ENCODE measurements at places on chromosomes 1 and 21. TPM values are rescaled to one million over a fixed set of nuclear protein-coding genes. Genes with fewer than 3 reads are reported as not detected.

GRCh38 chr1:93140106-93140505, 40.1 kb downstream of the TMED5 start:
- H3K4me1 ChIP-seq, result peaks cover 4% of the 10 kb centered on the region
- H3K36me3 ChIP-seq, result peaks cover 23% of the 10 kb centered on the region
- no peak for DNase-seq
- no peak overlapping the region for H3K4me3 ChIP-seq

Gene PCP4
- 18.1 TPM for total RNA-seq

DNA sequence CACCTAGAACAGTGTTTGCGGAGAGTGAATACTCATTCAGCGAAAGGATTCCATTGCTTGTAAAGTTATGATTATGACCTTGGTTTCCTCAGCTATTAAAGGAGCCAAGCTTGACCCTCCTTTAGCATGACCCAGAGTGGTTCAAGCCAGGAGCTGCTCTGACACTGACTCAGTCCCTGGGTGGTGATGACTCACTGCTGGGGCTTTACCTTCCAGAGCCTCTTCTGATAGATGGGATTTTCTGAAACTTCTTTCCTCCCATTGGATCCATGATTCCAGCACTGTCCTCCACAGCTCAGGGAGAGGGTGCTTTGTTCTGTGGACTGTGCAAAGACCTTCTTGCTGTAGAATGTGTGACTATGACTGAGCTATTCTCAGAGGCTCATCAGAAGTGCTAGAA, 77.4 kb downstream of the S1PR1 start:
- no peaks in the 10 kb centered on the region for H3K36me3 ChIP-seq
- H3K4me1 ChIP-seq, result peaks cover 12% of the 10 kb centered on the region
- H3K4me3 ChIP-seq, result no peak overlapping the region
- H3K27me3 ChIP-seq, result peaks cover 68% of the 10 kb centered on the region

- no peaks in the 10 kb centered on the region for H3K27me3 ChIP-seq
- no peak for DNase-seq
- no peak overlapping the region for H3K4me3 ChIP-seq
- H3K27ac ChIP-seq, result no peak overlapping the region
- no peaks in the 10 kb centered on the region for H3K36me3 ChIP-seq
- H3K4me1 ChIP-seq, result peaks cover 27% of the 10 kb centered on the region
Observed at GRCh38 chr1:235329139-235329902, 951 bp downstream of the GGPS1 start.

Gene BEND5
- 11.3 TPM for total RNA-seq

- no peak overlapping the region for H3K4me3 ChIP-seq
- H3K27ac ChIP-seq, result peak overlapping the region; percentile 64
- peak; percentile 73 for DNase-seq
- H3K36me3 ChIP-seq, result no peaks in the 10 kb centered on the region
- peaks cover 28% of the 10 kb centered on the region for H3K4me1 ChIP-seq
Observed at GRCh38 chr1:231866392-231867331, 240.1 kb downstream of the DISC1 start.

Gene PLA2G2C
- 0.50 TPM for total RNA-seq

DNA sequence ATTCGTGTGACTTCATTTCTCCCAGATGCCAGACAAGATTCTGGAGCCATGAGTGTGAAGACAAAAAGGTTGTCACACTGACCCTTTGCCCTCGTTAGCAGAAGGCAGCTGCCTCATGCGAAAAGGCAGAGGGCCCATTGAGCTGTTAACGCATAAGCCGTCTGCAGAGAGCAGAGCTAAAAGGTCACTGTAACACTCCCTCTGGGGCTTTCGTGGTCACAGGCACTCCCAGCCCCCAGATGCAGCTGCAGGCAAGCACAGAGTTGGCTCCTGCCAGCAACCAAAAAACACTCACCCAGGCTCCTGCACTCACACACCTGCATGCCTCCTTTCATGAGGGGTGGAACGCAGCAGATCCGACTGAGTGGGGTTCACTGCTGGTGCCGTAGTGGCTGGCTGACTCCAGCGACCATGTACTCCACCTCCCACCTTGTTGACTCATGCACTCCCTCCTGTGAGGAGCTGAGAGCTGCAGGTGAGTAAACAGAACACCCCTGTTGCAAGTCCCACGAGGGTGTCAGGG, 287.5 kb downstream of the SMYD3 start:
- no peak for DNase-seq
- no peak overlapping the region for H3K27ac ChIP-seq
- H3K4me1 ChIP-seq, result peaks cover 5% of the 10 kb centered on the region
- H3K27me3 ChIP-seq, result no peaks in the 10 kb centered on the region

DNA sequence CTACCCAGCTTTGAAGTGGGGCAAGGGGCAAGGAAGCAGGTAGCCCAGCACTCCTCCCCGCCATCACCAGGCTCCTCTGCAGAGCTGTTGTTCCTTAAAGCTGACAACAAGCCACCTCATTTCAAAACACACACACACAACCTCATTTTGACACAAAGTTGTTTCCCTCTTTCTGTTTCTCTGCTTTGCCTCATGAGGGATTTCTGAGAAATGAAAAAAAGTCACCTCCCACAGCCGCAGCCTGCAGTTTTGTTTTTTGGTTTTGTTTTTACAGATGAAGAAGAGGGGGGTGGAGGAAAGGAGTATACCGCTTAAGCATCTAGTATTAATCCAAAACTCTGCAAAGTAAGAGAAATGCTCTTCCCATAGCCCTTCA, 12.1 kb downstream of the MCL1 start:
- no peak for DNase-seq
- peaks cover 64% of the 10 kb centered on the region for H3K4me1 ChIP-seq
- peaks cover 4% of the 10 kb centered on the region for H3K36me3 ChIP-seq
- no peaks in the 10 kb centered on the region for H3K27me3 ChIP-seq
- H3K4me3 ChIP-seq, result peak overlapping the region; percentile 52

DNA sequence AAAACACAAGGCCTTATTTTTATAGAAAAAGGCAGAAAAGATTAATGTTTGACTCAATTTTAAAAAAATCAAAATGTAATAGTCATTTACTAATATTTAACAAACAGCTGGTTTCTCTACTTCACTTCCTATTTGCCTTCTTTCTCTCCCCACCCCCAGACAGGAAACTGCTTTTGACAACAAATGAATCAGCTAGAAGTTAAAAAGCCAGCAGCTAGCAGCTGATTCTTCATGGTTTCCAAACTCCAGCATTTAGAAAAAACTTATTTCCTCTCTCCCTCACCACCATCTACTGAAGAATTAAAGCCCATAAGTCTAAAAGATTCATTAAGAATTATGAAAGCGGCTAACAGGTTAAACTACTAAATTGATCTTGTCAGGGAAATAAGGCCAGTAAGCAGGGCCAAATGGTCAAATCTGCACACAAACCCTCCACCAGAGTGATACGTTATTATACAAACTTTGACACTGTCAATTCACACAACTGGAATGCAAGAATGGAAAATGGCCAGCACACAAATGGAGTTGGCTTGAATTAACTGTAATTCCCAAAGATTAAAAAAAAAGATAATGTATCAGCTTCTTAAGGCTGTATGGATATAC, 4.0 kb downstream of the WDR26 start:
- H3K27ac ChIP-seq, result peak overlapping the region; percentile 77
- H3K27me3 ChIP-seq, result no peaks in the 10 kb centered on the region
- peak overlapping the region; percentile 28 for H3K4me3 ChIP-seq
- DNase-seq, result no peak

- H3K36me3 ChIP-seq, result peaks cover 17% of the 10 kb centered on the region
- peaks cover 11% of the 10 kb centered on the region for H3K4me1 ChIP-seq
- H3K27ac ChIP-seq, result no peak overlapping the region
- no peak overlapping the region for H3K4me3 ChIP-seq
Observed at GRCh38 chr1:89870998-89871397, 50.2 kb downstream of the LRRC8D start.

- H3K4me3 ChIP-seq, result no peak overlapping the region
- no peak for DNase-seq
- no peaks in the 10 kb centered on the region for H3K27me3 ChIP-seq
- no peak overlapping the region for H3K27ac ChIP-seq
Observed at GRCh38 chr1:236150311-236150955, 8.1 kb downstream of the GPR137B start.

DNA sequence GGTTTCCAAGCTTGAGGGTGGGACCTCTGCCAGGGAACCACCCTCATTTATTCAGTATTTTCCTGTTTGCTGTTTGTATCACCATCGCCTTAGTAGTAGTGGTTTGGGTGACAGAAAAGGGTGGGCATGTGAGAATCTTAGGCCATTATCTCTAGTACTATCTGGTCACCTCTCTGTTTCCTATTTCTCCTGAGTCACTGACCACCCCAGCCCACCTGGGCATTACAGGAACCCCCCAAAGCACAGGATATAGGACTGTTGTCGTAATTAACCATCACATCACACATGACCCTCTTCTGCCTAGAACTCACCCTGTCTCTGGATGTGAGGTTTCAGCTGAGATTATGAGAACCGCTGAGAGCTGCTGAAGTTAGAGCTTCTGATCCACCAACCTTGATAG, 60.4 kb downstream of the IL23R start:
- no peaks in the 10 kb centered on the region for H3K4me1 ChIP-seq
- no peak overlapping the region for H3K4me3 ChIP-seq
- DNase-seq, result no peak
- H3K27ac ChIP-seq, result no peak overlapping the region
- H3K36me3 ChIP-seq, result no peaks in the 10 kb centered on the region
- H3K27me3 ChIP-seq, result no peaks in the 10 kb centered on the region

- H3K36me3 ChIP-seq, result no peaks in the 10 kb centered on the region
- H3K4me3 ChIP-seq, result no peak overlapping the region
- peaks cover 2% of the 10 kb centered on the region for H3K27me3 ChIP-seq
- H3K27ac ChIP-seq, result no peak overlapping the region
- H3K4me1 ChIP-seq, result peaks cover 3% of the 10 kb centered on the region
Observed at GRCh38 chr1:224059897-224060427, 53.9 kb upstream of the FBXO28 start.

GRCh38 chr21:43352568-43353281, 74.2 kb downstream of the SIK1 start:
- H3K36me3 ChIP-seq, result no peaks in the 10 kb centered on the region
- no peak overlapping the region for H3K27ac ChIP-seq
- no peak for DNase-seq
- H3K27me3 ChIP-seq, result no peaks in the 10 kb centered on the region
- peaks cover 31% of the 10 kb centered on the region for H3K4me1 ChIP-seq

Gene LCA5L
- total RNA-seq, result 0.86 TPM

- H3K4me3 ChIP-seq, result no peak overlapping the region
- no peak for DNase-seq
- H3K36me3 ChIP-seq, result no peaks in the 10 kb centered on the region
- no peak overlapping the region for H3K27ac ChIP-seq
- H3K4me1 ChIP-seq, result no peaks in the 10 kb centered on the region
Observed at GRCh38 chr1:239126884-239127283, 259.5 kb upstream of the CHRM3 start.

GRCh38 chr1:91693557-91693956, 192.4 kb downstream of the TGFBR3 start:
- no peaks in the 10 kb centered on the region for H3K27me3 ChIP-seq
- H3K4me3 ChIP-seq, result no peak overlapping the region
- peaks cover 25% of the 10 kb centered on the region for H3K4me1 ChIP-seq

DNA sequence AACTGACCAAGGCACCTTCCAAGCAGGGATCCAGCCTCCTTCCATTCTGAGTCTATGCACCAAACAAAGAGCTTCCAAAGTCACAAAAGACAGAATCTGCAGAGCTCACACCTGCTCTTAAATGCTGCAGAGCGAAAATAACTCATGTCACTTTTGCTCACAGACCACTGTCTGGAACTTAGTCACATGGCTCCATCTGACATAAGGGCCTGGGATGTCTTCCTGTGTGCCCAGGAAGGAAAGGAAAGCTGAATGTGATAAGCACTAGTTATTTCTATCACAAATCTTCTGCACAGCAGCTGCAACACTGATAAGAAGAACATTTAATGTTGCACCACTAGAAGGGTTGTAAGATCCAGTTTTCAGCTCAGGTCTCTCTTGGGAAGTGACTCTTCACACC, 39.5 kb upstream of the SGIP1 start:
- H3K36me3 ChIP-seq, result no peaks in the 10 kb centered on the region
- peaks cover 6% of the 10 kb centered on the region for H3K27me3 ChIP-seq
- H3K4me3 ChIP-seq, result no peak overlapping the region
- peaks cover 7% of the 10 kb centered on the region for H3K4me1 ChIP-seq
- no peak overlapping the region for H3K27ac ChIP-seq

Gene MXRA8
- total RNA-seq, result 163 TPM

DNA sequence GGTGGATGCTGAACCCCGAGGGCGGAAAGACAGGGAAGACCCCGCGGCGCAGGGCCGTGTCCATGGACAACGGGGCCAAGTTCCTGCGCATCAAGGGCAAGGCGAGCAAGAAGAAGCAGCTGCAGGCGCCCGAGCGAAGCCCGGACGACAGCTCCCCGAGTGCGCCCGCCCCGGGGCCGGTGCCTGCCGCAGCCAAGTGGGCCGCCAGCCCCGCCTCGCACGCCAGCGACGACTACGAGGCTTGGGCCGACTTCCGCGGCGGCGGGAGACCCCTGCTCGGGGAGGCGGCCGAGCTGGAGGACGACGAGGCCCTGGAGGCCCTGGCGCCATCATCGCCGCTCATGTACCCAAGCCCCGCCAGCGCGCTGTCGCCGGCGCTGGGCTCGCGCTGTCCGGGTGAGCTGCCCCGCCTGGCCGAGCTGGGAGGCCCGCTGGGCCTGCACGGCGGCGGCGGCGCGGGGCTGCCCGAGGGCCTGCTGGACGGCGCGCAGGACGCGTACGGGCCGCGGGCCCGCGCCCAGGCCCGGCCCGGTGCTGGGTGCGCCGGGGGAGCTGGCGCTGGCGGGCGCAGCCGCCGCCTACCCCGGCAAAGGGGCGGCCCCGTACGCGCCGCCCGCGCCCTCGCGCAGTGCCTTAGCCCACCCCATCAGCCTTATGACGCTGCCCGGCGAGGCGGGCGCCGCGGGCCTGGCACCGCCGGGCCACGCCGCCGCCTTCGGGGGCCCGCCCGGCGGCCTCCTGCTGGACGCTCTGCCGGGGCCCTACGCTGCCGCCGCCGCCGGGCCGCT, 20.7 kb downstream of the FOXO6 start:
- peaks cover 19% of the 10 kb centered on the region for H3K36me3 ChIP-seq
- peak overlapping the region; percentile 72 for H3K4me3 ChIP-seq
- peak overlapping the region; percentile 91 for H3K27ac ChIP-seq
- peaks cover 81% of the 10 kb centered on the region for H3K4me1 ChIP-seq

- no peak for DNase-seq
- peaks cover 23% of the 10 kb centered on the region for H3K4me1 ChIP-seq
- H3K4me3 ChIP-seq, result no peak overlapping the region
- no peaks in the 10 kb centered on the region for H3K27me3 ChIP-seq
- H3K27ac ChIP-seq, result no peak overlapping the region
Observed at GRCh38 chr1:27133991-27134390, 20.9 kb downstream of the SLC9A1 start.

GRCh38 chr1:82979593-82980236, 1019.2 kb downstream of the TTLL7 start:
- no peak overlapping the region for H3K27ac ChIP-seq
- H3K4me1 ChIP-seq, result peaks cover 46% of the 10 kb centered on the region
- no peaks in the 10 kb centered on the region for H3K36me3 ChIP-seq

- H3K4me3 ChIP-seq, result no peak overlapping the region
- H3K4me1 ChIP-seq, result peaks cover 8% of the 10 kb centered on the region
- H3K27me3 ChIP-seq, result no peaks in the 10 kb centered on the region
- H3K27ac ChIP-seq, result peak overlapping the region; percentile 18
- no peaks in the 10 kb centered on the region for H3K36me3 ChIP-seq
- no peak for DNase-seq
Observed at GRCh38 chr1:114610546-114611245, 29.3 kb upstream of the BCAS2 start.

Gene PRR9
- total RNA-seq, result not detected

- H3K4me1 ChIP-seq, result no peaks in the 10 kb centered on the region
- no peak overlapping the region for H3K27ac ChIP-seq
- H3K36me3 ChIP-seq, result no peaks in the 10 kb centered on the region
Observed at GRCh38 chr21:43832158-43832550, 32.9 kb upstream of the AGPAT3 start.

Data from mesothelial cell of epicardium (in vitro differentiated cells).